ENCODE measurements at places on chromosomes 1 and 21.

DNA sequence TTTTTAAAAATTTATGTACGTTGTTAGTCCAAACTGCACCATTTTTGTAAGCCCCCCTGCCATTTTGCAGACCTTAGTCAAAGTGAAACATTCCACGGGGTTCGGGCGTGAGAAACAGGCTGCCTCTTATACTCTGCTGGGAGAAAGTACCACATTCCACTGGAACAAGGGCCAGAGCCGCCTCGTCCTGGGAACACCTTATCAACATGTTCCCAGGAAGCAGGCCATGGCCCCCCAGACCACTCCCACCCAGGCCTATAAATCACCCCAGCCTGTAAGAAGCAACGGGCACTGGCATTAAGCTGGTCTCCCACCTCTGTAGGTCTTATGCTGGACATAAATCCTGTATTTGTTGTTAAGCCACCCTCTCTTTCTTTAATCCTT is 854 bp upstream of the ZRANB2 start:
- DNase-seq, result no peak

DNA sequence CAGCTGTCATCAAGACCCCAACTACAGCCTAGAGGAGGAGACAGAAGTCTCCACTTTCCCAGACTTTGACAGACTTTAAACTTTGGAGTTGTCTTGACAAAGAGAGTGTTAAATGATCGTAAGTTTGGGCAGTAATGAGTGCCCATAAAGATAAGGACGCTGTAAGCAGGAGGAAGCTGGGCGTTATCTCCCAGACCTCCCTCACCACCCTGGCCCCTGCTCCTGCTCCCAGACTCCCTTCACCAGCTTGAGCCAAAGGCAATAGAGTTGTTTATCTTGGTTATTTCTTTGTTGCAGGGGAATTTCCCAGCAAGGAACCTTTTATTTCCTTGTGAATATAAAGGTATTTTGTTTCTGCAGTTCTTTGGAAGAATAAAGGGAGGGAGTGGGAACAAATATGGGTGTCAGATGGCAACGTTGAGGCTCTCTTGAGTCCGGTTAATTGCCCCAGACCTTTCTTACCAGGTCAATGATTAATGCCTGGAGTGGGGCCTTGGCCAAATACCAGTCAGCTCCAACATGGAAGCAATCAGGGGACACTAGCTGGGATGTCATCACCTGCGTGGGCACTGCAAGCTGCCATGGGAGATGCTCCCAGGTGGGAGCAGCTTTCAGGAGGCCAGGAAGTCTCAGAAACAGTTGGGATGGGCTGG is 4.4 kb downstream of the PIGR start:
- DNase-seq, result no peak

- DNase-seq, result no peak
Measured at GRCh38 chr1:81157686-81158085, 643.0 kb upstream of the ADGRL2 start.

DNA sequence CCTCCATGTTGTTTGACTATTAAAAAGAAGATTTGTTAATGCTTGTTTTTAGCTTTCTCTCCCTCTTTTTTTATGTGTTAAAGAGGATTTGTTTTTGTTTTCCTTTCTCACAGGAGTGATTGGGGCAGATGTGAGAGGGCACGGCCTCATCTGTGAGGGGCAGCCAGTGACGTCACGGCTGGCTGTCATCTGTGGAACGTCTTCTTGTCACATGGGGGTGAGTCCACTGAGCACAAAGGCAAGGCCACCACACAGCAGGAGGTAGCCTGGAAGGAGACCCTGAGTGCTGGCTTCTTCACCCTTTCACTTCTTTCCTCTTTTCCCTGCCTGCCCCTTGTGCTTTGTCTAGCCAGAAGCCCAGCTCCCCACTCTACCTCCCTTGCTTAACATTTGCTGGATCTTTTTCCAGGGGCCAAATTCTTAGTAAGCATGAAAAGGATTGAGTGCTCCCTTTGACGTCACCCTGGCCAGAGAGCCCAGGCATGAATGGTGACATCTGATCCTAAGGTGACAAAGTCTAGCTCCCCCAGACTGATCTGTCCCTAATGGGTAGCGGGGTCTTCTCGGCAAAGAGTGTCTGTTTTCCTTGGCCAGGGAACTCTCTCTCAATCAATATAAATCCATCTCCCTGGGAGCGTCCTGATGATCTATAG is 257.2 kb downstream of the FGGY start:
- no peak for DNase-seq

DNA sequence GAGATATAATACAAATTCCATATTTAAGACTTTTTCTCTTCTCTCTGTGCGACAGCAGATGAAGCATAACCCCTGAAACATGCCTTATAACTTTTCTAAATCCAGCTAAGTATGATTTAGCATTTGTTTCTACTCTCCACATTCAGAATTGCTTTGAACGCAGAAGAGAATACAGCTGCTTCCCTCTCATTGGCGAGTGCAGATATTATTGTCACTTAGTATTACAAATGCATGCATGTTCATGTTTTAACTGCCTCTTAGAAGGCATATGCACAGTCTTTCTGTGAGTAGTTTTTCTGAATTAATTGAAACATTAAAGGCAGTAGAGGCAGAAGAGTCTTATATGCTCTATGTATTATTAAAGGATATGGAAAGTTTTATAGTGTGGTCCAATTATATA is 217.1 kb downstream of the ZP4 start:
- no peak for DNase-seq

- no peak for DNase-seq
Measured at GRCh38 chr21:40846587-40847411, at the start of gene DSCAM. Gene DSCAM, minus strand, starts transcription at chr21:40847158. Its CDS starts 497 bp downstream, at chr21:40846661.

DNA sequence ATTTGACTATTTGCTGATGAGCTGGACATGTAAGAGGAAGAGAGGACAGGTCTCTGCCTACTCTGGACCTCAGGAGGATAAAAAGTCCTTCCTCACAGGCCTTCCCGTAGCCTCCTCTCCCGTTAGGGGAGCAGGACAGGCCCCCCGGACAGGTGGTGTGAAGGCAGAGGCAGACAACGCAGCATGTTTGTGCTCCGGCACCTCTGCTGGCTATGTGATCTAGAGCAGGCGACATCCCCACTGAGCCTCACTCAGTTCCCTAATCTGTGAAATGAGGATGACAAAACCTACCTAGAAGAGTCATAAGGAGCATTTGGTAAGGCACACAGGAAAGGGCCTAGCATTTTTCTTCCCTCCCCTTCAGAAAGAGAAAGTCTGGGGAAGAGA is 34.8 kb downstream of the KIAA1614 start:
- DNase-seq, result no peak

DNA sequence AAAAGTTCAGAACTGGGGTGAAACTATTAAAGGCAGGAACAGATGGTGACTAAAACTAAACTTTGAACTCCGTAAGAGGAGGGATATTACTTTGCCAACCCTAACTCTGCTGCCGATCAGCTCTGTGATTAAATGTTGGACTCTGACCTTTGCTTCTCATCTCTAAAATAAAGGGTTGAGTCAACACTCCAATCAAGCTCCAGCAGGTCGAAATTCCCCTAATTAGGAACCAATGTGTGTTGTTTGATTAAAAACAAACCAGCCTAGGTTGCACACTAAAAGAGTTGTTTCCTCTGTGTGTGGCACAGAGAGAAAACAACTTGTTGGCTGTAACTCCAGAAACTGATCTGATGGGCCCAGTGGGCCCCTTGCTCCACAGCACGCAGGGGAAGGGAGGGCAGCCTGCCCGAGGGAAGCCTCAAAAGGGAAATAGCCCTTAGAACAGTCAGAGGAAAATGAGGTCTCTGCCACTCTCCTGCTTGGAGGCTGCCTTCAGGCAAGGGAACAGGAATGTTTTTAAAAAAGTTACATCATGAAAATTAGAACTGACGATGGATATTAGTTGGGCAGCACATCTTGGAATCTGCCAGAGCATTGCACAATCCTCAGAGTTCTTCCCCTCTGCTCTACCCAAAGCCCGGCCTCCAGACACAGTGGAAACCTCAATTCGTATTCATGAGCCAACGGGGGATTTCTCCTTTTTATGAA is 69.3 kb downstream of the KCTD3 start:
- no peak for DNase-seq

- no peak for DNase-seq
Measured at GRCh38 chr1:30041741-30042437, 681.5 kb downstream of the MATN1 start.

GRCh38 chr21:31425138-31425537 is 81.1 kb upstream of the TIAM1 start:
- no peak for DNase-seq

- DNase-seq, result no peak
Measured at GRCh38 chr1:171426645-171427044, 58.7 kb upstream of the PRRC2C start.

DNA sequence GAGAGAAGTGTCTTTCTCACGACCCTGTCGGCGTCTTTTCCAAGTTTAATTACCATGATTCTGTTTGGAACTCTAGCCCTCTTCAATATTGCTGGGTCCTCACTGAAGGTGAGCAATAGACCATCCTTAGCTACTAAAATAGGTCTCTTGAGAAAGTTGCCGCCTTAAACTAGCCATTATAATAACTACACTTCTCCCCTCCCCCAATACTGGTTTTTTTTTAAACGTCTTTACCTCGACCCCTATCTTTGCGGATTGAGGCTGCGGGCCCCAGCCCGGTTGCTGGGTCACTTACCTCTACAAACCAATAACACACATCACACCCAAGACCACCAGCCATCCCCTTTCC is 672 bp downstream of the ENSA start:
- no peak for DNase-seq

Data from suppressor macrophage (primary cell).